Hematopoietic multipotent progenitor cell treated with erythropoietin and hydrocortisone succinate and interleukin-3 and kit ligand, for 15 days (in vitro differentiated cells): ENCODE measurements at places on chromosomes 4 and X.

GRCh38 chr4:153513596-153513995, 47.4 kb downstream of the TMEM131L start:
- DNase-seq = no peak

DNA sequence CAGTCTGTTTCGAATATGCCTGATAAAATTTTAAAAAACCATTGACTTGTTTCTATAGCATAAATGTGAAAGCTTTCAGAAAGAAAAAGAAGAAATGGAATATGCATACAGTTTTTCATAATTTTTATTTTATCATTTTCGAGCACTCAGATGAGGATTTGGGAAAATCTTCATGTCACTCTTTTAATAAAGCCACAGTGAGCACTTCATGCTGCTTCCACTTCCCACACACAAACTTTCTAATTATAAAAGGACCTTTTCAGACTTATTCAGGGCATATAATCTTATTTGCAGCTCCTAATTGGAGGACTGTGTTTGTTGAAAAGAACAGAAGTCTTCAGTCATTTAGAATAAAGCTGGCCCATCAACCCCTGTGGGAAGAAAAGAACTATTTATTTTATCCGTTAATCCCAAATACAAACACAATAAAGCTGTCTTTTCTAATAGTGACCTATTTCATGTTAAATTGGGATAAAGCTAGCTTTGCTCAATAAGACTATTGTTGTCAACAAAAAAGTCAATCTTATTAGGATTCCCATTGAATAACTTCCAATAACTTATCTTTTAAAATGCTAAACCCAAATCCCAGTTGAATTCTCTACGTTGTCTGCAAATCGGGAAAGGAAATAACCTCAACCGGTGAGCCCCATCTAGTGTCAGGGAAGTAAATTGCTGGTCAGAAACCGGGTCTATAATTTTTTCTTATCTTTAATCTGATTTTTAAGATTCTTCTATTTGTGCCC, 211.5 kb downstream of the PDGFRA start:
- DNase-seq = peak; percentile 21

DNA sequence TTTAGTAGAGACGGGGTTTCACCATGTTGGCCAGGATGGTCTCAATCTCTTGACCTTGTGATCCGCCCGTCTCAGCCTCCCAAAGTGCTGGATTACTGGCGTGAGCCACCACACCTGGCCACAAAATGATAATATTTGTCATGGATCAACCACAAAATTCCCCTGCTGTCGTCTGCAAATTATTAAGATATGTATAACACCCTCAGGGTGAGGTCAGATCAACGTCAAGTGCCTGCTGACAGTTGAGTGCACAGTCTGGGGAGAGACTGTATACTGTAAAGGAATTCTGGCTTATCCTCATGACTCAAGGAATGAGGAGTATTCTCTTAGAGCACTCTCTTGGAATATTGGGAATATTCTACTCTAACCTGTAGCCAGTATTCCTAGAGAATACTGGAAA, 11.2 kb downstream of the EPGN start:
- no peak for DNase-seq

DNA sequence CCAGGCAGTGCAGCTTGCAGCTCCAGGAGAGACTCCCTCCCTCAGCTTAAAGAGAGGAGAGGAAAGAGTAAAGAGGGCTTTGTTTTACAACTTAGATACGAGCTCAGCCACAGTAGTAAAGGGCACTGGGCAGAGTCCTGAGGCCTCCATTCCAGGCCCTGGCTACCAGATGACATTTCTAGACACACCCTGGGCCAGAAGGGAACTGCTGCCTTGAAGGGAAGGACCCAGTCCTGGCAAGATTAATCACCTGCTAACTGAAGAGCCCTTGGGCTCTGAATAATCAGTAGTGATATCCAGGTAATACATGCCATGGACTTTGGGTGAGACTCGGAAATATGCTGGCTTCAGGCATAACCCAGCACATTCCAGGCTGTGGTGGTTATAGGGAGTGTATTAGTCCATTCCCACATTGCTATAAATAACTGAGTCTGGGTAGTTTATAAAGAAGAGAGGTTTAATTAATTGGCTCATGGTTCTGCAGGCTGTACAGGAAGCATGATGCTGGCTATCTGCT, 15.3 kb upstream of the SLC16A2 start:
- DNase-seq = no peak

GRCh38 chr4:94430406-94430805, 21.3 kb upstream of the PDLIM5 start:
- no peak for DNase-seq

GRCh38 chrX:102950908-102951866, 14.1 kb downstream of the RAB40AL start:
- DNase-seq = peak; percentile 59

DNA sequence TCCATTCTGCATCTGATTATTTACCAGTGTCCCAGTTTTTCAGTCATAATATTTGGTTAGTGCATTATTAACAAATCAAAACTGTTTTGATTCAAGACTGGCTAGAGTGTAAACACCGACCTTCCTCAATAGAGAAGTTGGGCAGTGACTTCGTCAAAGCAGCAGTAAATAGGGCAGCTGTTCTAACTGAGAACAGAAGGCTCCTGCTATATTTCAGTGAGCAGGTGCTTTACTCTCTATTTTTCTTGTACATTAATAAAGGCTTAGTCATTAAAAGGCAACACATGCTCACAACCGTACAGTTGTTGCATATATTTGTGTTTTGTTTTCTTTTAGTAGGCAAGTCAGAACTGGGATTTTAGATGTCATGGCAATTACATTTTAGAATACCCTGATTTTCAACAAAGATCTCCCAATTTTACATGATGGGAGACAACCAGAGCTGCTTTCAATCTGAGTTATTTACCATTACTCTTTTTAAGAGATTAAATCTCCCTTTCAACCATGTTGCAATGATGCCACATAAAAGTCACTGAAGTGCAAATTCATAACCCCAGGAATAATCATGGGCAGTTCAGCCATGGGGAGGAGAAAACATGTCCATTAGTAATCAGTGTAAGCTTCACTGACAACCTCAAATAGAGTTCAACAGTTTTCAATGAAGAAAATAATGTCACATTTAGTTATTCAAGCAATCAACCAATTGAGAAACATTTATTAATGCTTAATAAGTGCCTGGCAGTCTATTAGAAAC, 233.3 kb downstream of the NDST4 start:
- DNase-seq = no peak

GRCh38 chr4:107618656-107619055, 101.4 kb downstream of the PAPSS1 start:
- no peak for DNase-seq

DNA sequence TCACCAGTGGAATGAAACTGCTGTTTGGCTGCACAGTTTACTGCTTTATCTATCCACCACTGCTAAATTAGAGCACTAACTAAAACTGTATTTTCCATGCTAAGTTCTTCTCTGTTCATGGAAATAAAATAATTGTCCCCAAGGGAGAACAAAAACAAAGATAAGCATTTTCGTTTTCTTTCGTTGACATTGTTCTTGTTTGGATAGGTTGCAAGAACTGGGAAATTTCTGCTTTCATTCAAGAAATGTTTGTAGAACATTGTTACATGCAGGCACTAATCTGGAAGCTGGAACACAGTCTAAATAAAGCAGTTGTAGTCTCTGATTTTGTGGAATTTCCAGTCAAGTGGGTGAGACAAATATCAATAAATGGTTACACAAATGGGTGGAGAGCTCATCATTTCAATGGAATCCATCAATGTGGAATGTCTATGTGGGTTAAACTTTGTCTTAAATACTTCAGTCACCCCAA, 5.8 kb upstream of the CXCL8 start:
- DNase-seq = no peak

- DNase-seq = no peak
Observed at GRCh38 chrX:46575586-46575985, 2.0 kb downstream of the CHST7 start.

GRCh38 chr4:110062166-110062565, 136.2 kb downstream of the ELOVL6 start:
- no peak for DNase-seq

DNA sequence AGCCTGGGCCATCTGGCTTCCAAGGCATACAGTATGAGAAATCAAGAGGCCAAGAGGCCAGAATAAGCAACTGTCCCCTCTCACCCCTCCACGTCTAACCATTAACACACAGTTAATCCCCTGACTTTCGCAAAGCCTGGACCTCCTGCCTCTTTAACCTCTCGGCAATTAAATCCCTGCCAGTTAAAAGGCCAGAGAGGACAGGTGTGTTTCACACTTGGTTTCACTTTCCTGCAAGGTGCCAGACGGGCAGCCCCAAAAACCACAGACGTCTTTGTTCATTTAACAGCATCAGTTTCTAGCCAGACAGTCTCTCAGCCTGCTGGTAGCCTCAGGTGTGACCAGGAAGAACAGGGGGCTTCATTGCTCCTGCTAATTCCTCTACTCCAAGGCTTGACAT, 91.1 kb upstream of the KIT start:
- no peak for DNase-seq

GRCh38 chrX:14528629-14529289, 577 bp upstream of the GLRA2 start:
- peak; percentile 3 for DNase-seq

DNA sequence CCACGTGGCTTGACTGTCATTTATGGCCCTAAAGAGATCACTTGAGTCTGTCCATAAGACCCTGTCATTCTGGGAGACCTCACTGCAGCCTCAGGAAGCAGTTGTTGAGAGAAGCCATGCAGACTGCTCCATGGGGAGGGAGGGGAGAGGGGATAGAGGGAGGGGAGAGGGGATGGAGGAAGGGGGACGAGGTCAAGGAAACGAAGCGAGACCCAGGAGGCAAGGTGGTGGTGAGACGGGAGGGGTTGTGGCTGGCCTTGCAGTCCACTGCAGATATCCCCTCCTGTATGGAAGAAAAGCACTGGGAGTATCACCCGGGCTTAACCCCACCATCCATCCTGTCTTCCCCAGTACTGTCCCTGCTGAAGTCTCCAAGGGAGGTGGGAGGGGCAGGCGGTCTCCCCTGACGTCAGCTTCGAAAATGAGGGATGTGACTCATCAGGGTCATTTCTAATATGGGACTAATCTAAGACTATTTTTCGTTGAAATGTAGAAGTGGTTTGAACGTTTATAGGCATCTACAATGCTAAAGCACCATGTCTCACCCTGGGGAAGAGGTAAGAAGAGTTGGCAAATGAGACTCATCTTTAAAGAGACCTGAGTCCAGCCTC, 5.6 kb downstream of the TMEM255A start:
- DNase-seq = no peak

GRCh38 chr4:92257931-92258857, 45.6 kb upstream of the GRID2 start:
- no peak for DNase-seq

- DNase-seq = no peak
Observed at GRCh38 chrX:54178100-54178940, 4.7 kb downstream of the FAM120C start.

- DNase-seq = no peak
Observed at GRCh38 chr4:88535090-88535755, 11.6 kb upstream of the PYURF start.

DNA sequence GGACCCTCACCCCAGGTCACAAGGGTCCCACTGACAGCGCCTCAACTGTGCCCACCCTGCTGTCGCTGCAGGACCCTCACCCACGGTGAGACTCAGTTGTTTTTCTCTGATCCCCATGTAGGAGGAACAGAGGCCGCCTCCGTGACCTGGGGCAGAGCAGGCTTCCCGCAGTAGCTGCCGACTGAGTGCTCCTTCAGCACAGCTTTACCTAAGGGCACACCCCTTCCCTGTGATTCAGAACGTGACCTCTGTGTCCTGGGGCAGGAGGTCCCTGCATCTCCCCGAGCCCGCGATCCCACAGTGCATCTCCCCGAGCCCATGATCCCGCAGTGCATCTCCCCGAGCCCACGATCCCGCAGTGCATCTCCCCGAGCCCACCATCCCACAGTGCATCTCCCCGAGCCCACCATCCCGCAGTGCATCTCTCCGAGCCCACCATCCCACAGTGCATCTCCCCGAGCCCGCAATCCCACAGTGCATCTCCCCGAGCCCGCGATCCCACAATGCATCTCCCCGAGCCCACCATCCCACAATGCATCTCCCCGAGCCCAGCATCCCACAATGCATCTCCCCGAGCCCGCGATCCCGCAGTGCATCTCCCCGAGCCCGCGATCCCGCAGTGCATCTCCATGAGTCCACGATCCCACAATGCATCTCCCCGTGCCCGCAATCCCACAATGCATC, 23.6 kb downstream of the PPP2R3B start:
- no peak for DNase-seq

GRCh38 chr4:2087170-2087569, 28.0 kb downstream of the NAT8L start:
- DNase-seq = no peak

DNA sequence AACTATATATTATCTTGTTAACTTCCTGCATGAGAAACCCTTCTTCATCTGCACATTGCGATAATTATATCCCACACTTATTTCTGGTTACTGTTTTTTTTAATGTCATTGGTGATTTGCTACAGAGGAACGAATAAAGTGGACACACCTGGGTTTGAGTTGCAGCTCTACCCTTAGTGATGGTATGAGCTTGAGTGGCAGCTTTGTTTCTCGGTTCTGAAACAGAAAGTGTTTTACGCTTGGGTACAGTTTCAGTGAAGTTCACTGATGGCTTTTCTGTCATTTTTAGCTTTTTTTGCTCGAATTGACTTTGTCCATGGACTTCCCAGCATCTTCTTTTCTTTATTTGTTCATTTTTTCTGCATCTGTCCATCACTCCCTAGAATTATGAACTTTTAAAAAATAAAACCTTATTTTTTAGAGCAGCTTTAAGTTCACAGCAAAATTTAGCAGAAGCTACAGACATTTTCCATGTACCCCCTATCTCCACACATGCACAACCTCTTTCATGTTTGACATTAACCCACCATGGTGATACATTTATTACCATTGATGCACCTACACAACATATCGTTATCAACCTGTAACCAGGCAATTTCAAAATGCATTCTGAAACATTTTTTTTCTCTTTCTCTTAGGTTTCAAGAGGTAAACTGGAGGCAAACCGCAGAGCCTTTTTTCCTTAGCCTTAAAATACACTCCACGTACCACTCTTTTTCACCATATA, 1041.6 kb upstream of the PRKX start:
- DNase-seq = no peak

- no peak for DNase-seq
Observed at GRCh38 chr4:186624951-186625350, 69.6 kb upstream of the MTNR1A start.

GRCh38 chrX:19774905-19775304, 112.5 kb downstream of the SH3KBP1 start:
- DNase-seq = no peak
